Activated CD4-positive, alpha-beta T cell treated with anti-CD3 and anti-CD28 coated beads, Interleukin-2, amount 10 ng/mL, durations not matched to agents 7 days and 5 days (primary cell): ENCODE measurements at places on chromosomes 3 and 15. TPM values are rescaled to one million over a fixed set of nuclear protein-coding genes. Genes with fewer than 3 reads are reported as not detected.

Gene ARPP21
- total RNA-seq: not detected

Gene PLA1A
- total RNA-seq: not detected

GRCh38 chr15:61158504-61159407 is 70.3 kb downstream of the RORA start:
- no peak overlapping the region for H3K27ac ChIP-seq
- no peaks in the 10 kb centered on the region for H3K36me3 ChIP-seq
- DNase-seq: no peak

DNA sequence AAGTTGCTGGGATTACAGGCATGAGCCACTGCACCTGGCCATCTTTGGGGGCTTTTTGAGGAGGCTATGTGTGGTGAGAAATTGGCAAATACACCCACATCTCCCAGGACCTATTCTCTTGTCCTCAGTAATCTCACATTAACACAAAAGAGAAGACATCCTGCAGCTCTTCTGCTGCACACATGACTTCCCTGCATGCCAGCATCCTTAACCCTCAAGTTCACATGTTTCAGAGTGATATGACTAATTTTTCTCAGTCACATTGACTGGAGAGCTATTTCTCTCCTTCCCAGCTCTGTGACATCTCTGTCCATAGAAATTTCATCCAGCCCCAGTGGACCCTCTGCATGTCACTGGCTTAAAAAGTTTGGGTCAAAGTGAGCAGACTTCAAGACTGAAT is 1.9 kb upstream of the SKIC8 start:
- peaks cover 3% of the 10 kb centered on the region for H3K27me3 ChIP-seq
- no peak for DNase-seq
- no peak overlapping the region for H3K4me3 ChIP-seq
- peaks cover 27% of the 10 kb centered on the region for H3K4me1 ChIP-seq

DNA sequence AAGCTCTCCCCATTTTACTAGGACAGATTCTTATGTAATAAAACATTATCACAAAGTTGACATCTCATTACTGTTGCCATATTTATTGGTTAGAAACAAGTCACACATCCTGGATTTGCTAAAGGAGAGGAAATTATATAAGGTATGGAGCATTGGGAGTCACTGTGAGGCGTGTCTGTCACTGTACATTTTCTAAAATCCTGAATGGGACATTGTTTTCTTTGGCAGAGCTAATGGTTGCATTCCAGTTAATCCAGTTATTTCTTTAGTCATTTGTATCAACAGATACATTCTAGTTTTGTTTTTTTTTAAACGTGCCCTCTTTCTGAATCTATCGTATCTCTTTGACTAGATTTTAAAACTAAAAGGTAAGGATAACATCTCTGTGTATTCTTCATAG is 70.2 kb upstream of the MITF start:
- H3K4me3 ChIP-seq: no peak overlapping the region
- peaks cover 2% of the 10 kb centered on the region for H3K27me3 ChIP-seq
- no peak for DNase-seq

Gene MRPS11
- total RNA-seq: 57.9 TPM

GRCh38 chr15:74122403-74123130 is 7.8 kb upstream of the ISLR2 start:
- H3K4me1 ChIP-seq: peaks cover 3% of the 10 kb centered on the region
- no peak for DNase-seq
- peaks cover 42% of the 10 kb centered on the region for H3K27me3 ChIP-seq

DNA sequence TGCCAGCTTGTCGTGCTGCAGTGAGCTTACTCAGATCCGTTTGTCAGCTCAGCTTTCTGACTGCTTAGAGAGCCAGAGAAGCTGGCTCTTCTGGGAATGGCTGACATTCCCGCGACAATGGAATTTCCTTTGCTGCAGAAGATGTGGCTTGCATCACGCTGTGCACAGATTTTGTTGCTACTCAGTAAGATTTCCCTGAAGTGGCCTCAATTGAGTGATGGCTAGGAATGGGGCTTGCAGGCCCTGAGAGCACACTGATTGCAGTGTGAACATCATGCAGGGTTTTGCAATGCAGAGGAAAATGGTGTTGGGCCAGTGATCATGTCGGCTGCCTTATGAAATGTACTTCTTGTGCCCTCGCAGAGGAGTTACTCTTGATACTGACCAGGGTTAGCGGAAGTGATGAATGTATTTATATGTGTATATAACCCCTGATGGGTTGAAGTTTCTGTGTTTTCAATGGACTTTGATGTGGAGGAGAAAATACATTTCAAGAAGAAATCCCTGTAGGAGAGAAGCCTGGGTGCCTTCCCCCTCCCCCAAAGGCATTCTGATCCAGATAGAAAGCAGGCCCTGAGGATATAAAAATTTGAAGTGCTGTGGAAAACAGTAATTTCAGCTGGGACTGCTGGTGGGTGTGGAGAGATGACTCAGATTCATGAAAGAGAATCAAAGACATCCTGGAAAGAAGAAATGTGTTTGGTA is 102.5 kb upstream of the PDZRN3 start:
- no peaks in the 10 kb centered on the region for H3K4me1 ChIP-seq
- no peak overlapping the region for H3K4me3 ChIP-seq
- H3K27me3 ChIP-seq: no peaks in the 10 kb centered on the region
- no peaks in the 10 kb centered on the region for H3K36me3 ChIP-seq
- DNase-seq: no peak

DNA sequence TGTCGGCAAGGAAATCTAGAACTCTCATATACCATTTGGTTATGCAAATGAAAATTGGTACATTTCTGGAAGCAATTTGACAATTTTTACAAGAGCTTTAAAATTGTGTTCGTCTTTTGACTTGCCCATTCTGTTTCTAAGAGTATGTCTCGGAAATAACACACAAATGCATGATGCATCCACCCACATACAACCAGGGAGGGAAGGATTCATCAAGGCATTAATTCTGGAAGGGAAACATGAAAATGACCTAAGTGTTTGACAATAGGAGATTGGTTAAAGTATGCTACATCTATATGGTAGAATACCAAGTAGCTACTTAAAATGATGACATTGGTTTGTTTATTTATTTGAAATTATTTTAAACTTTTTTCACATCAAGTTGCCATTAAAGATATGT is 58.6 kb downstream of the PIAS1 start:
- no peak for DNase-seq
- peaks cover 30% of the 10 kb centered on the region for H3K36me3 ChIP-seq
- peaks cover 36% of the 10 kb centered on the region for H3K4me1 ChIP-seq

Gene ISG20
- 236 TPM for total RNA-seq

DNA sequence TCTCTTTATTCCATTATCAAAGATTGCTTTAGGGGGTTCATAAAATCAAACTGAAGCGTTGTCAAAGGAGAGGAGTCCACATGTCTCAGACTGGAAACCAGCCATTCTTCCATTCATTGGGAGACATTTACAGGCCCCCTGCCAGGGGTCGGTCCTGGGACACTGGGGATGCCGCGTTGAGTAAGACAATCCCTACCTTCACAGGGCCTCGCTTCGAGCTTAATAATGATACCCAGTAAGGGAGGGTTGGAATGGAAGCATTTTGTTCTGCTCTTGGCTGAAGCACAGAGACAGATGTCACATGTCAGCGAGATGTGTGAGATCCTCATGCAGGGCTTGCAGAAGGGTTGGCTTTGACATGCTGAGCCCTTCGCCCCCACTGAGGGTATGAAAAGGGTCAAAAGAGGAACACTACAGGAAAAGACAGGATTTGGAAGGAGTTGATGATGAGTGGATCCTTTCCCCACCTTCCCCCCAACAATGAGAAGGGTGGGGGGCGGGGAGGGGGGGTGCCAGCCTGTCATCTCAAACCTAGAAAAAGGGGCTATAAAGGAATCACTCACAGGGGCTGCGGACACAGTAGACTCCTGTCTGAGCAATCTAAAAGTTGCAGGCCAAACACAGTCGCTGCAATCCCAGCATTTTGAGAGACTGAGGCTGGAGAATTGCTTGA is 25.6 kb upstream of the ARL8B start:
- H3K27me3 ChIP-seq: peaks cover 28% of the 10 kb centered on the region
- no peak overlapping the region for H3K4me3 ChIP-seq
- no peak overlapping the region for H3K27ac ChIP-seq
- H3K36me3 ChIP-seq: no peaks in the 10 kb centered on the region
- H3K4me1 ChIP-seq: peaks cover 5% of the 10 kb centered on the region
- DNase-seq: no peak

- no peak for DNase-seq
- peaks cover 7% of the 10 kb centered on the region for H3K4me1 ChIP-seq
- H3K27ac ChIP-seq: no peak overlapping the region
- no peak overlapping the region for H3K4me3 ChIP-seq
- peaks cover under 1% of the 10 kb centered on the region for H3K36me3 ChIP-seq
Measured at GRCh38 chr3:138686771-138687221, 78.2 kb downstream of the FAIM start.

DNA sequence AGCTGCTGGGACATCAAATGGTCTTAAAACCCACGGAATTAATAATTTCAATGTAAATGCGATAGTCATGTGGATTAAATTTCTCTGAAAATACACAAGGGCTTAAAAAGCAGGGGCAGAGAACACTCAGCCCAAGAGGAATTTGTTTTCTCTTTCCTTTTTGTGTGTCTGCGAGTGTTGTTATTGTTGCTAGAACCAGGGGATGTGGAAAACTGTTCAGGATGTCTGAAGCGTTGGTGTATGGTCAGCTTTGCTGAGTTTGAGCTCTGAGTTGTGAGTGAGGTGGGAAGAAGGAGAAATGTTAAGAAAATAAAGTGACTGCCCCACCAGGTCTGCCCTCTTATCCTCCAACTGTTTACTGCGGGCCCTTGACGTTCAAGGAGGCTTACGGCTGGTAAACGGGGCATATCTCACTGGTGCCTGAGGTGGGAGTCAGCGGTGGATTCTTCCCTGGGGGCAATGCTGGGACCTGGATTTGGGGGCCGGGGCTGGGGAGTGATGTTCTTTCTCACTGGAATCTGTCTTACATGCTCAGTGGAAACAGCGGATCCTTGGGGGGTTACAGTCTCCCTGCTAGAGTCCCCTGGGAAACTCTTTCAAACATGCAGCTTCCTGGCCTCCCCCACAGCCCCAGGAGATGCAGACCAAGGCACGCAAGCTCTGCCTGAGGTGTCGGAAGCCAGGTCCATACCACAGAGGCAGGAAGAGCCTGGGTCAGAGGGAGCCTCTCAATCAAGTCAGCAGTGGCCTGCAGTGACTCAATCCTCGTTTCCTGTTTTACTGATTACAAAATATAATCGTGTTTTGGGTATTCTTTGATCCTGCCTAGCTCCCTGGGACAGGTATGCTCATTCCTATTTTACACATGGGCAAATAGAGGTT is 41.8 kb downstream of the ITGA11 start:
- peak; percentile 45 for DNase-seq
- peaks cover 33% of the 10 kb centered on the region for H3K27me3 ChIP-seq
- H3K4me1 ChIP-seq: peaks cover 20% of the 10 kb centered on the region
- H3K27ac ChIP-seq: peak overlapping the region; percentile 32
- H3K4me3 ChIP-seq: no peak overlapping the region
- peaks cover 6% of the 10 kb centered on the region for H3K36me3 ChIP-seq

DNA sequence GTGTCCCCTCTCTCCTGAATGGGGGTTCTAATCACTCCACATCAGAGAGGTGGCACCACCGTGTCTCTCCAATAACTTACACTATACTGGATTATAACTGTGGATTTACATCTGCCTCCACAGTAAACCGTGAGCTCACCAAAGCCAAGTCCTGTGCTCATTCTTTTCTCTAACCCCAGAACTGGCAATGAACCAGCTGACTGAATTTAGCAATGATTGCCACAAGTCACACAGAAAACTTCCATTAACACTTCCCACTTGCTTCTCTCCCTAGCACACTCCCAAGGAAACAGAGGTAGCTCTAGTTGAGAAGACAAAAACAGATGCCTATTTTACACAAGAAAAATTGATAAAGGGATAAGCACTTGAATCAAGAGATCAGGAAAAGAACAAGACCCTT is 361.3 kb downstream of the ULK4 start:
- peaks cover 6% of the 10 kb centered on the region for H3K4me1 ChIP-seq
- DNase-seq: no peak
- H3K27me3 ChIP-seq: no peaks in the 10 kb centered on the region
- no peaks in the 10 kb centered on the region for H3K36me3 ChIP-seq
